ENCODE measurements at places on chromosomes 1 and 21.

DNA sequence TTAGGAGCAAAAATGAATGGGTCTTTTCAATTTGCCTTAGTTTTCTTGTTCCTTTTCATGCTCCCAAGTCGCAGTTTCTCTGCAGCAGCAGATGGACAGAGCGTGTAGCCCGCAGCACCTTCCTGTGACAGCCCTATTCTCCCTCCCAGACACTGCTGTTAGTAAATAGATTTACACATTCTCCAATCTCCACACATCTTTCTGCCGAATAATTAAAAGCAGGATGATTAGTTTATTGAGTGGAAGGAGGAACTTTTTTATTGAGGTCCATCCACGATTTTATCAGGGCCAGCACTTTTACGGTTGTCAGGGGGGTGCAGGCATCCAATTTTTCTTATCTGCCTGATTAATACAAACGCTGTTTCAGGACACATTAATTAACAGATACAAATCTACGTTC, 98.2 kb upstream of the USH2A start:
- no peak for DNase-seq

- DNase-seq = no peak
Measured at GRCh38 chr1:228097333-228098081, 5.6 kb downstream of the C1orf35 start.

DNA sequence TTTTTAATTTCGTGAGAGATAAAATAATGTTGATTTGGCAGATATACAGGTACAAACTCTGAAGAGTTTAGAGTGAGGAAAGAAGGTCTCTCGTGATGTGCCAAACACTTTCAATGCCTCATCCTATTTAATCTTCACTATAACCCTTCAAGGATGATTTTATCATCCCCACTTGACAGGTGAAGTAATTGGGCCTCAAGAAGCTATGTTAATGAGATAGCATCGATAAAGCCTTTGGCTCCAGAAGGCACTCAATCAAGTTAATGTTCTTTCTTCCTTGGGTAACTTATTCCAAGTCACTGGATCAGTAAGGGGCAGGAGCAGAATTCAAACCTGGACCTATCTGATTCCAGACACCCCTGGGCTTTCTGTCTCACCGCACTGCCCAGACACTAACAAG, 7.2 kb downstream of the LMOD1 start:
- no peak for DNase-seq

GRCh38 chr1:174686213-174686612, 238.4 kb downstream of the GPR52 start:
- DNase-seq = no peak

DNA sequence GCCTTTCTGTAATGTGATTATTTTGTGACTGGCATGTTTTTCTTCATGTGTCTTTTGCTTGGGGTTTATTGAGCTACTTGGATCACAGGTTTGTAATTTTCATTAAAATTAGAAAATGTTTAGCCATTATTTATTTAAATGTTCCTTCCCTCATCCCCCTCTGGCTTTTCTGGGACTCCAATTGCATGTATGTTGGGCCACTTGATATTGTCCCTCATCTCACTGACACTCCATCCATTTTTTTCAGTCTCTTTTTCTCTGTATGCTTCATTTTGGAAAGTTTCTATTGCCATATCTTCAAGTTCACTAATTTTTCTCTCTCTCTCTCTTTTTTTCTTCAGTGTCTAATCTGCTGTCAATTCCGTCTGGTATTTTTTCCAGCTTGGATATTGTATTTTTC, 390.1 kb downstream of the PRDM2 start:
- no peak for DNase-seq

DNA sequence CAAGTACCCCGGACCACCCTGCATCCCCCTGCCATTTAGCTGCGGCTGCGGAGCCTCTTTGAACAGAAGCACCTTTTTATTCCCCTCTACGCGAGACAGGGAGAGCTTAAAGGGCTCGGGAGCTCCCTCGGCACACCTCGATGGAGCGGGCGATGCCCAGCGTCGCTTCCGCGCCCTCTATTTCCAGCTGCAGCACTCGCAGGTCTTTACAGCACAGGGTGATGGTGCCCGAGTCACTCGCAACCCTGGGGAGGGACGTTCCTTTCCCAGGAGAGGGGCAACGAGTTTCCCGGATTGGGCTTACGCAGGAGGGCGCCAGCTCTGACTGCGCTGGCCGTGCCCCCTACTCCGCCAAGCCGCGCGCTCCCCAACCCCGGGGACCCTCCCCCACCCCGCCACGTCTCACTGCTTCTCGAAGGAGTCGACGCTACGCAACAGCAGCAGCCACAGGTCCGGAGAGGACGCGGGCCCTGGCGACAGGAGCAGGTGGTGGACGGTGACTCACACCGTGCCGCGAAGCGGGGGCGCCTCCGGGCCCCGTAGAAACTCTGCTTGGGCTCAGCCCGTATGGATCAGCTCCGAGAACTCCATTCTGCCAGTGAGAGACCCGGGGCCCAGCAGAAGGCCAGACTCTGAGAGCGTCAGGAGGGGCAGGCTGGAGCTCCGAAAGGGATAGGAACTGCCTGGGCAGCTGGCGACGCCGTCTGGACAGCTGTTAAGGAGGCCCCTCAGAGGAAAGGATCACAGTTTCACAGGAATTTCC, 5.8 kb upstream of the FAM167B start:
- DNase-seq = no peak

GRCh38 chr1:150149271-150150132, at the start of gene PLEKHO1:
PLEKHO1 (plus strand) TSS chr1:150149916; CDS start chr1:150150258, 342 bp downstream.
- no peak for DNase-seq

GRCh38 chr1:182120411-182121258, 59.1 kb upstream of the ZNF648 start:
- peak; percentile 76 for DNase-seq

GRCh38 chr1:198622001-198622400, 16.8 kb upstream of the PTPRC start:
- no peak for DNase-seq

Measured in anterior cingulate cortex (tissue), 58 donors.